Mesenchymal stem cell (in vitro differentiated cells and primary cell): ENCODE measurements at places on chromosomes 3 and 15.
A peak's percentile ranks its signal among the peaks of the same experiment; 100 is the strongest.

GRCh38 chr15:44545913-44546802 lies 9.2 kb downstream of the EIF3J start:
- DNase-seq = peak; percentile 71

DNA sequence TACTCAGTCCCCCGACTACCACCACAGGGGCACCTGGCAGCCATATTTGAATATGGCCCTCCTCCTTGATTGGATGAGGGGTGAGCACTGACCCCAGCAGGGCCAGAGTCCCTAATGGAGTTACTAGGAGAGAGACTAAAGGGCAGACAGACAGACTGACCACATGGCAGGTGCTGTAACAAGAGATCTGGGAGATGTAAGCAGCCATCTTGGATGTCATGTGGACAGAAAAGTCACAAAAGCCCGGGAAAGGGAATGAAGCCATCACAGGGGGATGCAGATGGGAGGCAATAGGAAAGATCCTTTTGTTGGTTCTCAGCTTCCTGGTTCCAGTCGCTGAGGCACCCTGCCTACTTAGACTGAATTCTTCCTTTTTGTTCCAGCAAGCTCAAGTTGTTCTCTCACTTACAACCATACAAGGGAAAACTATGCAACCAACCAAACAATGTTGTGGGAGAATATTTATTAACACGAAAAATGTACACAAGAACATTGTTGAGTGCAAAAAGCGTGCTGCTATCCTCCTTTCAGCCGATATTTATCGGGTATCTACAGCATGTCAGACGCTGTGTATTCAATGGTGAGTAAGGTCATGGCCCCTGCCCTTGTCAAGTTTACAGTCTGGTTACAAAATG lies 511.6 kb upstream of the PROK2 start:
- no peak for DNase-seq

DNA sequence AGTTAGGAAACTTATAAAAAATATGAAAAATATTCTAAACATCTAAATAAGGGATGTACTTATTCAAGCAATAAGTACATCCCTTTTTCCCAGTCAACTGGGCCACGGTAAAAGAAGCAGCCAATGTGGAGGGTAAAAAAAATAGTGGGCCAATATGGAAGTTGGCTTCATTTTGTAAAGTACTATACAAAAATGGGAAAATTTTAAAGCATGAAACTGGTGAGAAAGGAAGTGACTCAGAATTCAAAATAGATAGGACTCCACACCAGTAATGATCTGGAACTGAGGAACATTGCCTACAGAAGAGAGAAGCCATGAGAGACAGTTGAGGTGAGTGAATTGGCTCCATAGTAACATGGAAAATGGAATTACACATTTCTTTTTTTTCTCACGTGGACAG lies 108.9 kb downstream of the FNDC3B start:
- DNase-seq = no peak

DNA sequence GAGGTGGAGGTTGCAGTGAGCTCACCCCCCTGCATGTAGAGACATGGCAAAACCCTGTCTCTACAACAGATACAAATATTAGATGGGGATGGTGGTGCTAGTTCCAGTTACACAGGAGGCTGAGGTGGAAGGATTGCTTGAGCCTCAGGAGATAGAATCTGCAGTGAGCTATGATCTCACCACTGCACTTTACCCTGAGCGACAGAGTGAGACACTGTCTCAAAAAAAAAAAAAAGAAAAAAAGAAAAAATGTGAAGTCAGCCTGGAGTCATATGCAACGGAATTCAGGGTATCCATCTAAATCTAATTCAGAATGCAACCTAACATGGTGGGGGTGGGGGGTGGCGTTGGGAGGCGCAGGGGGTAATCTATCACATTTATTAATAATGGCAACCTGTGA lies 37.1 kb upstream of the NR2F2 start:
- no peak for DNase-seq

DNA sequence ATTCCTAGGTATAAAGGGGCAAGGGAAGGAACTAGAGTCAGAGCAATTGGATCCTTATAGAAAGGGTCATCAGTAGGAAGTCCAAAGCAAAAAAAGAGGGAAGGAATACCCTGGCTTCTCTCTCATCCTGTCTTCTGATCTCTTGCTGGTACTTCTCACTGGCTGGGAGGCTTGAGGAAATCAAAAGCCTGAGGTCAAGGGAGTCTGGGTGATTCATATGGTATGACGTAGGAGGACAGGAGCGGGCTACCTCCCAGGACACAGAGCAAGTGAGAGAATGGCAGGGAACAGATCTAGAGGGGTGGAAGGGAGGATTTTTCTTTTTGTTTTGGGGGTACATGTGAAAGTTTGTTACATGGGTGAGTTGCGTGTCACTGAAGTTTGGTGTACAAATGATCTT lies 76.0 kb downstream of the CFAP20DC start:
- peak; percentile 11 for DNase-seq

GRCh38 chr3:113844622-113845222 lies 6.1 kb downstream of the GRAMD1C start:
- DNase-seq = peak; percentile 46

DNA sequence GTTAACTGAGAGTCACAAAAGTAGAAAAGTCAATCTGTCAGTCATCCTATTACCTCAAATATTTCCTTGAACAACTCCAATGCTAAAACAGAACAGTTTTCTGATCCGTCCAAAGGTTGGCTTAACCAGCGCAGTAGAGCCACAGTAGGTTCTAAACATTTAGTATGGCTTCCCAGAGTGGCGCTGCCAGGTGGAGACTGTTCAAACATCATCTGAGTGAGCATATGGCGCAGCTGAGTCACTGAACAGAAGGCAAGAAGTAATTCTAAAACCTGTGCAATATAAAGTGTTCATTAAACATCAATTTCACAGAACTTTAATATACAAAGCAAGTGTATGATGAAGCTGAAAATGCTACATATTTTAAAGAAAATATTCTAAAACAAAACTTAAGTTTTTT lies 19.9 kb downstream of the CIP2A start:
- DNase-seq = no peak

DNA sequence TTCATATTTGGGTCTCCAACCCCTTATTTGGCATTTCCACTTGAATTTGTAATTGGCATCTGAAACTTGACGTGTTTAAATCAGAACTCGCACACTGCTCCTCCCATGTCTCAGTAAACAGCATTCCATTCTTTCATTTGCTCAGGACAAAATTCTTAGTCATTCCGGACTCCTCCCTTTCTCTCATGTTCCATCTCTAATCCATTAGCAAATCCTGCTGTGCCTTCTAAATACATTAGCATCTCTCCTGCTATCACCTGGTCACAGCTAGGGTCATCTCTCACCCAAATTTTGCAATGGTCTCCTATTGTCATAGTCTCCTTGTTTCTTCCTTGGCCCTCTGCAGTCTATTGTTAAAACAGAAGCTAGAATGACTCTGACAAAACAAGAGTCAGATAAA lies 119.9 kb upstream of the CADPS start:
- DNase-seq = no peak

DNA sequence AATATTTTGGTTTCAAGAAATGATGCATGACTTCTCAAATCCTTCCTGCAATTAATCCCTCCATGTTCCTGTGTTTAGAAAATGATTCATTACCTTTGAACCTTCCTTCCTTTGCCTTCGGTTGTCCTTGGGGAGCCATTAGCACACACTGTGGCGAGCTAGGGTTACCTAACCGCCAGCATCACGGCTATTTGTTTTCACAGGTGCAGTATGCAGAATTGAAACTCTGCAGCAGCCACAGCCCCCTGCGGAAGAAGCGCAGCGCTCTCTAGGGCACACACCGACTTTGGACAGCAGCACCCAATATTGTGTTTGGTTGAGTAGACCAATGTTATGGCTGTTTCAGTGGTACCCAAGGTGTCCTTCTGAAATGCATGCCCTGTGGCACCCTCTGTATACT lies 247.4 kb downstream of the MCTP2 start:
- DNase-seq = no peak

DNA sequence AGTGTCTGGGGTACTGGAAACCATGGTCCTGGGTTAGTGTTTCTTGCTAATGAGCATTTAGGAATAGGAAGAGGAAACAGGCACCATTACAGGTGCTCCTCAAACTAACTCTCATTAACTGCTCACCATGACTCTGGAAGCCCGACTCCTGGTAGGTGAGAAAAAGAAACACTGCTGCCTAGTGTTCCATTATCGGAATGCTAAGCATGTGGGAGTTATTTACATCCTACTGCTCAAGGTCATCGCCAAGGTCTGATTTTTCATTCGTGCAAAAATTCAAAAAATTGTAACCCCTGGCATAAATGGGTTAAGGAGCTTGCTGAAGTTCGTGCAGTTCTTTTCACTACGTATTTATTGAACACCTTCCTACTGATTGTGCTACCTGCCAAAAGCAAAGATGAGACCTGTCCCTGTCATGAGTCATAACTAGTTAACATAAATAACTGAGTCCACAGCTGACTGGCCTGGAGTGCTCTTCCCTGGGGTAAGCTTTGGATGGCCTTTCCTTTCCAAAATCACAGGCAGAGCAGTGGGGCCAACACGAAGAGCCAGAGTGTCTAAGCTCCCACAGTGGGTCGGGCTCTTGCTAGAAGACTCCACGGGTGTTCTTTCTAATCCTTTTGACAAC lies 22.7 kb upstream of the PAQR5 start:
- no peak for DNase-seq

- DNase-seq = no peak
These were observed 81.5 kb upstream of the NTRK3 start for GRCh38 chr15:88337993-88338392.

- DNase-seq = peak; percentile 18
These were observed 513.3 kb upstream of the CFAP20DC start for GRCh38 chr3:59563072-59563605.

GRCh38 chr3:109188741-109189140 lies 52.2 kb downstream of the C3orf85 start:
- no peak for DNase-seq

DNA sequence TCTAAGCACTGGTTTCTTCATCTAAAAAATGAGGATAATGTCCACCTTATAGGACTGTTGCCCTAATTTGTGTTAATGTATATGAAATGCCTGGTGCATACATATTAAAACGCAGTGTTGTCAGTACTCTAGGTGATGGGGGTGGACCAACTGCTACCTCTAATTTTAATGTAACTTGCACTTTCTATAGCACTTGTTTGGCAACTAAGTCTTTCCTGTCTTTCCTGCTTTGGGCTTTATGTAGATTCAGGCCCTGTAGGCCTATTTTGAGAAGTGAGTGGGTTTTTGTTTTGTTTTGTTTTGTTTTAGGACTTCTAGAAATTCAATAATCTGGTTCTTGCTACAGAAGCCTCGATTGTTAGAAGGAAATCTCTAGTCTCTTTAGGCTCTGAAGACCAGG lies 21.2 kb downstream of the SLC7A14 start:
- DNase-seq = no peak

- no peak for DNase-seq
These were observed 23.4 kb upstream of the SLC41A3 start for GRCh38 chr3:126107203-126107939.

DNA sequence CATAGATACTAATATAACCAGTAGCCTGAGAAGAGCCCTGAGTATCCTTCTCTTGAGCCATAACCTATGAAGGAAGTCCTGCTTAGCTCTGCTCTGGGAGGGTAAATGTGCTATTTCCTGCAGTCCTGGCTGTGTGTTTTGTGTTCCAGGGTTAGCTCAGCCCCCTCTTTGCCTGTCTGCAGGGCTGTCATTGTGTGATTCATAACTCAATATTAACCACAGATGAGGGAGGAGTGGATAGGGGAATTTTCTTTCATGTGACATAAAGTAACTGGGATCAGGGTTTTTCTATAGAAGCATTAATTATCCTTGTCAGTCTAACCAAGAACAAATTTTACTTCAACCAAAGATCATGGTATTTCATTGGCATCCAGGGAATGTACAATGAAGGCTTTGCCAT lies 183.3 kb upstream of the ZBTB20 start:
- peak; percentile 24 for DNase-seq

- no peak for DNase-seq
These were observed 309.9 kb downstream of the CLSTN2 start for GRCh38 chr3:140244893-140245292.
